ENCODE measurements at places on chromosomes 6 and 20. TPM values are rescaled to one million over a fixed set of nuclear protein-coding genes. Genes with fewer than 3 reads are reported as not detected.

- no peak for DNase-seq
These were observed 107.3 kb downstream of the UST start for GRCh38 chr6:148854096-148854495.

DNA sequence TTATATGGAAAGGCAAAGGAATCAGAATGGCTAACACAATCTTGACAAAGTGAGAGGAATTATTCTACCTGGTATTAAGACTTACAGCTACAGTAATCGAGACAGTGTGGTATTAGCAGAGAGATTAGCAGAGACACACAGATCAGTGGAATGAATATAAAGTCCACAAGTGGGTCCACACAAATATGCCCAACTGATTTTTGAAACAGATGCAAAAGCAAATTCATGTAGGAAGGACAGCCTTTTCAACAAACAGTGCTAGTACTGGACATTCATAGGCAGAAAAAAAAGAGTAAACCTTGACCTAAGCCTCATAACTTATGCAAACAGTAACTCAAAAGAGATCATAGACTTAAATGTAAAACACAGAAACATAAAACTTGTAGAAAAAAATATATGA lies 22.6 kb downstream of the HACE1 start:
- no peak for DNase-seq

DNA sequence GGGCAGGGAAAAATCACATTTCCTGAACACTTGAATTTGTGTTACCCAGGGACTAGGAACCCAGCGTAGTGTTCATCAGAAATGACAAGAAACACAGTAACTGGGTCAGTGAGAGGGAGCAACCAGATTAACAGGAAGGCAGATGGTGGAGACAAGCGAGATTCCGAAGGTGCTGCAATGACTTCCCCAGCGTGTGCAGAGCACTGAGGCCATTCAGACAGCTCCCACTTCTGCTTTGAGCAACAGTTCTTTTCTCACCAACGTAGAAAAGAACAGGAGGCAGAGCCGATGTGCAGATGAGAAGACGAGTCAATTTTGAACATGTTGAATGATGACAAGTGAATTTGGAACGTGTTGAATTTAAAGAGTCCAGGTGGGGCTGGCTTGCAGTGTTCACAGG lies 63.1 kb upstream of the IFNGR1 start:
- no peak for DNase-seq

DNA sequence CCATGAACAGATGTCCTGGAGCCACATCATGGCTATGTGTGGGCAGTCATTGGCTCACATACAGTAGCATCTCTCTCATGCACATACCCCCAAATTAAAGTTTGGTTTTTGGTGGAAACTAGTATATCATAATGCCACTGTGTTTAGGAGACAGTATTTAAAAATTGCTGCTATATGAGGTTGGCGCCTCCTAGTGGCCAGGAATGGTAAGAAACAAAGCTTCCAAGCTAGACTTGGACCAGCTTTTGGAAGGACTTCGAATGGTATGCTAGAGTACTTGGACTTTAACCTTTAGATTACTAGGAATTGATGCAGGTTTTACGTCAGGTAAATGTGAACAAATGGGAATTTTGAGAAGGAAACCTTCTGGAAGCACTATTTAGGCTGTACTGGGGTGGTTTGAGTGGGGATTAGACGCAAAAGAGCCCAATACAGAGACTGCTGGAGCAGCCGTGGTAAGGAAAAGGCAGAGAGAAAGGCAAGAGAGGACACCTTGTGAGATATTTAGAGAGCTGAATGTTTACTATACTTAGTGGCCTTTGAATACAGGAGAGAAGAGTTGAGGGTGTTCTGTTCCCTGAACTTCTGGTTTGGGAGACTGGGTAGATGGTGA lies 23.8 kb downstream of the PRSS35 start:
- DNase-seq: no peak

DNA sequence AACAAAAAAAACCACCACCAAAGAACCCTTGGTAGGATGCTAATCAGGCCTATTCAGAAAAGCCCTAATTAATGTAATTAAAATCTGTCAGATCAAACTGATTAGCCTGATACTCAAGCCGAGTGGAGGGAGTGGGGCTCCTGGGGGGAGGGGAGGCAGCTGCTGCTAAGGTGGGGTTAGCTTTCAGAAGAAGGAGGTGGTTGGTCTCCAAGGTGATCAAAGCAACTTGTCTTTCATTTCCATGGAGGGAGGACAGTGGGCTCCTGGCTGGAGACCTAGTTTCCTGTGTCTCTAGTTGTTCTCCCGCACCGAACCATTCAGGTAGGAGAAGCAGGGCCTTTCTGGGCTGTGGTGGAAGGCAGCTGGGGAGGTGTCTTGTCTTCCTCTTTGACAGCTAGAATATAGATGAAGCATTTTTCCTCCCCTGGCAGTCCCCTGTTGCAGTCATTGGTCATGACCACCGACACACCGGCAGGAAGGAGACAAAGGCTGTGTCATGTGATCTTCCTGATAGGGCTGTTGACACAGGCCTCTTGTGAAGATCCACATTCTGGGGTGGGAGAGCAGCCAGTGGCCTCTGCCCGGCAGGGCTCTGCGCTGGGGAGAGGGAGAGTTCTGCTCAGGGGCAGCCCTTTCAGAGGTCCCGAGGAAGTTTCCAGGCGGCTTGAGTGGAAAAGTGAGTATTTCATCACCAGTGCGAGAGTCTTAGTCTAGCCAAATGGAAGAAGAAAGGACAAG lies 39.9 kb upstream of the PRDM1 start:
- DNase-seq: no peak

GRCh38 chr6:21953831-21954801 lies 342.7 kb downstream of the PRL start:
- no peak for DNase-seq

GRCh38 chr6:79610306-79611009 lies 20.7 kb upstream of the SH3BGRL2 start:
- DNase-seq: no peak

GRCh38 chr20:63053432-63054102 lies 46.8 kb upstream of the BHLHE23 start:
- no peak for DNase-seq

DNA sequence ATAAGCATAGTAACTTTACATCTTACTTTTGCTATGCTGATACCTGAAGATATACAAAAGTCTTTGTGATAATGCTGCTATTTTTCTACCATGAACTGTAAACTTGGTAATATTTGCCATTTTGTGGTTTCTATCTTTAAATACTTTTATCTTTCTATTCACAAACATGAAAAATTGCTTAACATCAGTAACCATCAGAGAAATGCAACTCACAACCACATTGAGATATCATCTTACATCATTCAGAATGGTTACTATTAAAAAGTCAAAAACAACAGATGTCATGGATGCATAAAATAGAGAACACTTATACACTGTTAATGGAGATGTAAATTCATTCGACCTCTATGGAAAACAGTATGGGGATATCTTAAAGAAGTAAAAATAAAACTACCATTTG lies 112.0 kb downstream of the TRDN start:
- no peak for DNase-seq

DNA sequence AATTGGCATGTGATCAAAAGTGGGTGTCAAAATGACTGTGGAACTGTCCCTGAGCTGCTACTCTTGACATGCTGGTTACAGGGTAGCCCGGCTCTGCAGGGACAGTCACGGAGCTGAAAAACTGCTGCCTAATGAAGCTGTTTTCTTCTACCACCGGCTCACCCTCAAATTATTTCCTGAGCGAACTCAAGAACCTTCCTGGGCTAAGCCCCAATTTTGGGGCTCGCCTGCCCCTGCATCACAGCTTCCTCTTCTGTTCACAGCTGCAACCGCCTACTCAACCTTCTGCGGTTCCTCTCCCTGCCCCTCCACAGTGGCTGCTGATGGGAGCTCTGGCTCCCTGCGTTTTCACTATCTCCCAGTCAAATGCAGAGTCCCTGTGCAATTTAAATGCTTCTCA lies 110.8 kb upstream of the MLN start:
- DNase-seq: no peak

- no peak for DNase-seq
These were observed 113.3 kb upstream of the NUP153 start for GRCh38 chr6:17820055-17820454.

DNA sequence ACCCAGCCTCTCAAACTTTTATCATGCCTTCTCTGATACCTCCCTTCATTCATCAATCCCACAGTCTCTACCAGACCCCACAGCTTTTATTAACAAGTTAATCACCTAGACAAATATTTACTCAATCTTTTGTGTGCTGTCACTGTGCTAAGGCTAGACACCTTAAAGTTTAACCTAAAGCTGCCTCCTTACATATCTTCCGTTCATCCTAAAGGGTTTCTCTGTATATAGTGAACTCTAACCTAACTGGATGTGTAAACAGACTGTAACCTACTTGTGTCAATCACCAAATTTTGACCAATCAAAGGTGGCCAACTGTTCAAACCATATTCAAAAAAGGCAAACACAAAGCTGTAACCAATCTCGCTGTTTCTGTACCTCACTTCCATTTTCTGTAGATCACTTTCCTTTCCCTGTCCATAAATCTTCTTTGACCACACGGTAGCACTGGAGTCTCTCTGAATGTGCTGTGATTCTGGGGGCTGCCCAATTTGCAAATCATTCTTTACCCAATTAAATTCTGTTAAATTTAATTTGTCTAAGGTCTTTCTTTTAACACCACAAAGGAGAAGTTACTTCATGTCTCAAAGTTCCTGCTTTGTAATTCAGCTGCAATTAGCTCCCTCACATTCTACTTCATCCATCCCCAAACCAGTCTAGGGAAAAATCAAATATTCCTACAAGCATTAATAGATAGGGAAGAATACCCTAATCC lies 72.5 kb downstream of the ARHGAP18 start:
- DNase-seq: no peak

GRCh38 chr6:12753036-12753435 lies 36.5 kb downstream of the PHACTR1 start:
- no peak for DNase-seq

GRCh38 chr20:41398408-41398807 lies 31.8 kb upstream of the EMILIN3 start:
- DNase-seq: no peak

DNA sequence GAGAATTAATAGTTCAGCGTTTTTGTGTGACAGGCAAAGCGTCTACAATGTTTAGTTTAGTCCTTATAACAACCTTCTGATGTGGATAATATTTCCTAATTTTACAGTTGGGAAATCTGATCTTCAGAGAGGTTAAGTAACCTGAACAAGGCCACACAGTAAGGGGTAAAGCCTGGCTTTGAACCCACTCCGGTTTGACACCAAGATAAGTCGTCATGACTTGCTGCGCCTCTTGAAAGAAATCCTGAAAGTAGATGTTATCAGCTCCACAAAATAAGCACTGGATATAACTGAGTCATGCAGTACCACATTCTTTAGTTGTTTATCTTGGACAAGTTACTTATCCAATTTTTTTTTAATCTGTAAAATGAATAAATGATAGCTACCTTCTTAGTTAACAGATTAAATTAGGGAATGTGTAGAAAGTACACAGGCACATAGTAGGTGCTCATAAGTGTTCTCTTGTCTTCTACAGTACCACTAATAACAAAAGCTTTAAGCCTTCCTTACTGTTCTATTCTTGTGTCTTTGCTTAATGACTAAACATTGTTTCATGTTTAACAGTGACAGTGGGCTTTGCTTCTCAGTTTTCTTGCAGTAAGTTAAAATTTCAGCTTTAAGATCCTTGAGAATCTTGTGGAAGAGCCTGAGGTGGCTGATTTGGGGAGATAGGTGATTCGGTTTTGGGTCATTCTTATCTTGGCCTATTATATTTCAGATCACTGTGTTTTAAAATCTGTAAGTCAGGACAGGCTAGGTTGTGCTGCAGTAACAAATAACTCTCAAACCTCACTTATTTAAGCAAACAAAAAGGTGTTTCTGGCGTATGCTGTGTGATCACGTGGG lies 2.1 kb downstream of the HIVEP1 start:
- no peak for DNase-seq

DNA sequence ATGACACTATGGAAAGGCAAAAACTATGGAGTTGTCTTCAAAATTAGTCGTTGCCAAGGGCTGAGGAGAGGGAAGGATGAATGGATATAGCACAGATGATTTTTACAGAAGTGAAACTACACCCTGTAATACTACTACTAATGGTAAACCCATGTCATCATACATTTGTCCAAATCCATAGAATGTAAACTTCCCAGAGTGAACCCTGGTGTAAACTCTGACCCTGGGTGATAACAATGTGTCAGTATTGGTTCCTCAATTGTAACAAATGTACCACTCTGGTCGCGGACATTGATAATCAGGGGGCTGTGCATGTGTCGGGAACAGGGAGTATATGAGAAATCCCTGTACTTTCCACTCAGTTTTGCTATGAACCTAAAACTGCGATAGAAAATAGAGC lies 72.2 kb downstream of the CNBD2 start:
- no peak for DNase-seq

The NOTCH4 gene
- 4.0 TPM for total RNA-seq

The PGC gene
- not detected for total RNA-seq

The NR2E1 gene
- total RNA-seq: not detected

The TRIM40 gene
- total RNA-seq: not detected

The TASP1 gene
- total RNA-seq: 17.6 TPM

The ZNF322 gene
- 18.9 TPM for total RNA-seq
